ENCODE measurements at places on chromosomes 12 and 14.

GRCh38 chr14:77290705-77291104 lies 19.7 kb upstream of the NGB start:
- DNase-seq: no peak

GRCh38 chr14:29442696-29443095 lies 485.0 kb downstream of the PRKD1 start:
- no peak for DNase-seq

DNA sequence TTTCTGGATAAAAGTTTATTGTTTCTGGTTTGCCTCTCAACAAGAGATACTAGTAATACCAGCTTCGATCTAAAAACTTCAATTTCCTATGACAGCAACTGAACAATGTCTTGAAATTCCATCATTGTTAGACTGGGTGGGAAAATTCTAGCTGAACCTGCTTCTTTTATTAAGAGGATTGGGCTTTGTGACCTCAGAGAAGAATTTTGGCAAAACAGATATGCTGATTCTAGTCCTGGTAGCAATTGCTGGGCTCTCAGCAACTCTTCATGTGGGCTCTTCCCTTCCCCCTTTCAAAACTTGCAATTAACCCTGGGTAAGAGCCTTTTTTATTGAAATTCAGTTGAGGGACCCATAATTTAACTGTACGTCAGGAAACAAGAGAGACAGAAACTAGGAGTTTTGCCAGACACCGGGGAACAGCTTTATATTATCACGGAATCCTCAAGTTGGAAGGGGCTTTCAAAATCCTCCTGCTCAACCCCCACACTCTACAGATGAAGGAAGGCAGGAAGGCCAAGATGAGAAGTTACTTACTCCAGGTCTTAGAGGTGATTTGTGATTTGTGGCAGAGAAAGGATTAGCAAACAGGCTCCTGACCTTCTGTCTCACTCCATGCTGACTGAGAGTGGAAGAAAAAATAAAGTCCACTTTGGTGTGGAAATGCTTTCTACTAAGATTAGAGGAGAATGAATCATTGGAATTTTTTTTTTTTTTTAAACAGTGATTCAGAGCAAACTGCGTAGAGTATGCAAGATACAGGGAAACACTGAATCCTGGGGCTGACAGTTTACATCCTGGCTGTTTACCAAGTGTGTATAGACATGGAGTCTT lies 239.0 kb upstream of the ATP2B1 start:
- DNase-seq: peak; percentile 13

- DNase-seq: no peak
Observed at GRCh38 chr12:109702111-109702841, 11.3 kb upstream of the FAM222A start.

DNA sequence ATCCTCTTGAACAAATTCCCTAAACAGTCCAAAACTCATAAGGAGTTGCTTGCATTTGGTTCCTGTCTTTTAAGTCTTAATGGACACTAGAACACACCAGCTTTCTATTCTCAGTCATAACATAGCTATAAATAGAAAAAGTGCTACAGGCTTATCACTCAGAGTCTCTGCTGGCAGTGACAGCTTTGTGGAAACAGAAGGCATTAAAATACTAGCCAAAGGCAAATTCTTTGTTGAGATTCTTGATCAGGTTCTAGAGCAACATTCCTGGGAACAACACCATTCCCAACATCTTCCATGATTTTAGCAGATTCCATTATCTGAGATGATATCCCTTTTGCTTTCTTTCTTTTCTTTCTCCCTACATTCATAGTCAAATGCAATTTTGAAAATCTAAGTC lies 207.7 kb upstream of the PLEKHG7 start:
- DNase-seq: no peak

DNA sequence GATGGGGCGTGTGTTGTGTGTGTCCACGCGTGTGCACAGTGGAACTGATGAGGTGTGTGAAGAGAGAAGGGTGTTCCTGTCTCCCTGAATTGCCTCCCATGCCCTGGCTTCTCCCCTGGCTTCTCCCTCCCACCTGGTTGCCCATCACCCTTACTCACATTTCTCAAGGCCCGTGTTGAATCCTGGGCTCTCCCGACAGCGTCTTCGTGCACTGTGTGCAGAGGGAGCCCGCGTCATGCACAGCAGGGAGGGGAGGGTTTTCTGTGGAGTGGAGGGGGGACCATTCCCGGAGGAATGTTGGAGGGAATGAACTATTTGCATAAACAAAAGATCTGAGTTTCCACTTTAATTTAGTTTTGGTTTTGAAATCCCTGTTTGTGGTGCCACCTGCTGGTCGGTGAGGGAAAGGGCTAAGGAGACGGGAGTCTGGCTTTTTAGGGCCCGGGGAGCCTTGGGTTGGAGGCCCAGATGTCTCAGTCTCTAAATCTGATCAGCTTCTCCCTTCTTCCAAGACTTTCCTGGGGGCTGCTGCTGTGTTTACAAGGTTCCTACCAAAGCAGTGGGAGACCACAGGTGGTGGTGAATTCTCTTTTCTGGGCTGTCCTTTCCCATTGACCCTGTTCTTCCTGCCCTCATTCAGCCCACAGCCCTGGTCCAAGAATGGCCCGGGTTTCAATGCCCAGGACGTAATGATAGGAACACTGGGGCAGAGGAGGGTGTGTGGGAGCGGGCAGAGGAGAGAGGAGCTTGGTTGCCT lies at the start of gene C1R:
TSS of gene C1R (minus strand) at position 217 of the 757 bp plus-strand sequence. CDS start at position 160, 57 bp downstream.
- DNase-seq: peak; percentile 18

- no peak for DNase-seq
Observed at GRCh38 chr14:61889914-61890351, 127.7 kb downstream of the SNAPC1 start.

GRCh38 chr12:113329022-113329790 lies 5.7 kb downstream of the SLC8B1 start:
- DNase-seq: no peak

DNA sequence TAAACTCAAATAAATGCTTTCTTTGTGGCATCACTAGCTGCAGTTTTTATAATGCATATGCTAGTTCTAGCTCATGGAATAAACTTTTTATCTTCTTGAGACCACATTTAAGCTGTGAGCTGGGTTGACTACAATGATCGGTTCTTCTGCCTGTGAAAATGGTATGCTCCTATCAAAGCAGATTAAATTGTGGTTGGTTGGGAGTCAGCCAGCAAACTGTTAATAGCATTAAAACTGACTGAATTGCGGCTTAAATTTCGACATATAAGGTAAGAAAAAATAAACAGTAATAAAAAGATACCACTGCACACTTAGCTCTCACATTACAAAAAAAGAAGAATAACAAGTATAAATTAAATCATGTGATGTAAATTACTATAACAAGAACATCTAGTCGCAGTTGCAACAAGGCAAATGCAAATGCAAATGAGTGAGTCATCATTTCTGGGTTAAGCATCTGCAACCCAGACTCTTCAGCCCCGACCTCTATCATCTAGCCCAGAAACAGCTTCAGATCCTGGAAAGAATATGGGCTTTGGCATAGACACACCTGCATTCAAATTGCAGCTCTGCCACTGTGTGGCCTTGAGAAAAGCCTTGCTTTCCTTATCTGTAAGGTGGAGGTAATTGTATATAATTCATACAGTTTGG lies 19.8 kb upstream of the DHRS7 start:
- no peak for DNase-seq

GRCh38 chr14:93319958-93320357 lies 12.9 kb downstream of the BTBD7 start:
- DNase-seq: no peak

DNA sequence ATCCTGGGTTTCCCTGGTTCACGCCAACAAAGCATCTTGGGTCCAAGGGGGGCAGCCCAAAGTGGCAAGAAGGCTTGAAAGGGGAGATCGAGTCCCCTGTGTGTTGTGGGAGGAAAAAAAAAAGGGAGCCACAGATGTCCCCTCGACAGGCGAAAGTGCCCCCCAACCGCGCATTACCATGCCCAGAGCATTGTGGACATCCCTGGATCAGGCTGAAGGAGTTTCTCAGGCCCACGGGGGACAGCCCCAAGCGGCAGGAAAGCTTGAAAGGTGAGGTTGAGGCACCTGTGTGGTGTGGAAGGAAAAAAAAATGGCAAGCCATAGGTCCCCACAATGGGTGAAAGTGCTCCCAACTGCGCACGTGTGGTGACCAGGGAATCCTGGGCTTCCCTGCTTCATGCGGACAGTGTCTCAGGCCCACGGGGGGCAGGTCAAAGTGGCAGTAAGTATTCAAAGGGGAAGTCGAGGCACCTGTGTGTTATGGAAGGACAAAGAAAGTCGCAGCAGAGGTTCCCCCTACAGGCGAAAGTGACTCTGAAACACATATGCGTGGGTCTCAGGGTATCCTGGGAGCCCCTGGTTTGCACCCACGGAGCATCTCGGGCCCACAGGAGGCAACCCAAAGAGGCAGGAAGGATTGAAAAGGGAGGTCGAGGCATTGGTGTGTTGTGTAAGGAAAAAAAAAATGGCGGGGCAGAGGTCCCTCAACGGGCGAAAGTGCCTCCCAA lies 580.1 kb downstream of the ALG10 start:
- DNase-seq: no peak

DNA sequence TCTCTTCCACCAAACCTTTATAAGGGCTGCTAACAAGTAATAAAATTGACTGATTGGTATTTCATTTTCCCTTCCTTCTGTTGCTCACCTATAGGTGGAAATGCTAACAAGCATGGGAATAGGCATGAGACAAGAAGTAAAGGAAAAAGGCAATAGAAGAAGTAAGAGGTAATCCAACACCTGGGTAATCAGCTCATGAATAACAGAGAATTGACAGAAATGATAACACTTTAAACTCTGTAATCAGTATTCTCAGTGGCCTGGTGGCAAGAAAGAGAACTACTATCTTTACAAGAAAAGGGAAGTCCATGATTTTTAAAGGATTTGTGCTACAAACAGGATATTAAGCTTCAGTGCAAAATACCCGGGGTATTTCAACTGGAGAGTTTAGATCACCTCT lies 737.8 kb downstream of the RERGL start:
- no peak for DNase-seq

DNA sequence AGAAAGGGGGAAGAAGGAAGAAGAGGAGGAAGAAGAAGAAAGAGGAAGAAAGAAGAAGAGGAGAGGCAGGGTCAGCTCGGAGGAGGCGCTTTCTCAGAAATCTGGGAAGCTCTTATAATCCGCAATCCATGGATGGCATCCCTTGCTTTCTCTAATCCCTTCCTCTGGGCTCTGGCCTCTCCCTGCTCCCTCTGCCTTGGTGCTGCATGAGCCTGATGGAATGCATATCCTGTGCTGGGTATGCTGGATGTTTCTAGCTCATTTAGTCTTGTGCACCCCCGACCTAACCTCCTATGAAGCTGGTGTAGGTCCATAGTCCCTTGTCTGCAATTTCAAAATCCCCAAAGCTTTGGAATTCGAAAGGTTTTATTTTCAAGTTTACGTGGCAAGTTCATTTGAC lies 94.2 kb upstream of the MYL2 start:
- DNase-seq: no peak

GRCh38 chr12:532908-533565 lies 73.3 kb downstream of the B4GALNT3 start:
- DNase-seq: no peak

DNA sequence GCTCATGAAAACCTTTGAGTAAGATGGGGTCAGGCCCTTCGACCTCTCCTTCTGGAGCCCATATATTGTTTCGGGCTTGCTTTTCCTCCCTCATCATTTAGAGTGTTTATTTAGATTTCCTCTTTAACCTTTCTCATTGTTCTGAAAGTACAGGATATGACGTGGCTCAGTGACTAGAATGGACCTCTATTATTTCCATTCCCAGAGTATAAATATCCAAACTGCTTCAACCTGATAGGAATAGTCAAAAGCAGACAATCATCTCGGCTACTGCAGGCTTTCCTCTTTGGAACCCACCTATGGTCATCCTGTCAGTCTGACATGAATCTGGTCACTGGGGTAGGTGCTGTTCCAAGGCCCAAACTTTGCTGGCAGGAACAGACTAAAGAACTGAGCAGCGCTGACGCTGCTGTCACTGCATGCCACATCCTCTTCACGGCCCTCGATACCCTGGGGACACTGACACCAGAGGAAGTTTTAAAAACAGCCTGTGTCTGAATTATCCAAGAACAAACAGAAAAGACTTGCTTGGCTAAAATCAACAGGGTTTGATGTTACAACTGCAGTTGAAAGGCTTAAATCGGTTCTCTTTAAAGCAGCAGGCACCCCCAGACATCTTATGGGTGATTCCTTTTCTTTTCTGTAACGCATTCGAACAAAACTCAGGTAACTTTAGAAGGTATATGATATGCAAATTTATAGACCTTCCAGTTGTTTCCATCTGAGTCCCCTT lies 5.0 kb upstream of the DDX47 start:
- DNase-seq: no peak

- DNase-seq: peak; percentile 36
Observed at GRCh38 chr12:15928870-15929571, 17.9 kb downstream of the DERA start.

DNA sequence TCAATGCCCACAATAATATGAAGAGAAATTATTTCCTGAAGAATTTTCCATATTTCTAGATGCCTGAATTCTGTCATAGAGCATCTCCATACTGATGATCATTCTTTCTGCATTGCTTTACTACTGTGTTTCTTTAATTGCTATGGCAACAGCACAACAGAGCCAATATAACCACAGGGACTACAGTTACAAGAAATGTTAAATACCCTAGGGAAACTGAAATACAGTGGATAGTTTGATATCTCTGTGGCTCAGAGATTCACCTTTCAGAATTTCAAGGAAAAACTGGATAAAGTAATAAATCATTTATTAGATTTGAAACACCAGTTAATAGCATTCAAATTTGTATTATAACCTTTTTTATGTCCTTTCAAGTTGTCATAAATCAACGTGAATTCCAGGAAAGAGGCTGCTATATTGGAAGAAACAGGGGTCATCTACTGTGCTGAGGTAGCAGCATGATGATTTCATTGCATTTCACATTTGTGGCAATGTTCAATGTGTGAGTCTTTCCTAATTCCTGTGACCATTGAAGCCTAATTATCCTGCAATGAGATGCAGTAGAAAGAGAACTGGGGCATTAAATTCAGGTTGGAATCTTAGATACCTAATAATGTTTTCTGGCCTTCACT lies 267.1 kb downstream of the LRFN5 start:
- no peak for DNase-seq

- no peak for DNase-seq
Observed at GRCh38 chr12:5578775-5579174, 146.9 kb downstream of the NTF3 start.

- no peak for DNase-seq
Observed at GRCh38 chr12:121365416-121366062, 13.3 kb upstream of the ANAPC5 start.

DNA sequence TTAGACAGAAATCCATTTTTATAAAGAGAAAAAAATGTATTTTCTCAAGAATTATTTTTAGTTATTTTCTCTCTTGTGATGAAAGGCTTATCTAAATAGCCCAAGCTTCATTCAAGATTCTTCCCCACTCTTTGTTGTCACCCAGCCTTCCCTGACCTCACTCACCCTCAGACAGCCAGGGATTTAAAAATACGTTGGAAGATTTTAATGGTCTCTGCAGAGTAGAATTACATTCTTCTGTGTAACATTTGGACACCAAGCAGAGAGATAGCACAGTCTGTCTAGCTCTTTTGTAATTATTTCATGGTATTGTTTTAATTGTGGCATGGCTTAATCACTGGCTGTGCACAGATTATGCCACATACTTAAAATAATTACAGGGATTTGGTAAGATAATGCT lies 130.3 kb downstream of the IGF1 start:
- no peak for DNase-seq
